ENCODE measurements at places on chromosomes 16 and 17.

DNA sequence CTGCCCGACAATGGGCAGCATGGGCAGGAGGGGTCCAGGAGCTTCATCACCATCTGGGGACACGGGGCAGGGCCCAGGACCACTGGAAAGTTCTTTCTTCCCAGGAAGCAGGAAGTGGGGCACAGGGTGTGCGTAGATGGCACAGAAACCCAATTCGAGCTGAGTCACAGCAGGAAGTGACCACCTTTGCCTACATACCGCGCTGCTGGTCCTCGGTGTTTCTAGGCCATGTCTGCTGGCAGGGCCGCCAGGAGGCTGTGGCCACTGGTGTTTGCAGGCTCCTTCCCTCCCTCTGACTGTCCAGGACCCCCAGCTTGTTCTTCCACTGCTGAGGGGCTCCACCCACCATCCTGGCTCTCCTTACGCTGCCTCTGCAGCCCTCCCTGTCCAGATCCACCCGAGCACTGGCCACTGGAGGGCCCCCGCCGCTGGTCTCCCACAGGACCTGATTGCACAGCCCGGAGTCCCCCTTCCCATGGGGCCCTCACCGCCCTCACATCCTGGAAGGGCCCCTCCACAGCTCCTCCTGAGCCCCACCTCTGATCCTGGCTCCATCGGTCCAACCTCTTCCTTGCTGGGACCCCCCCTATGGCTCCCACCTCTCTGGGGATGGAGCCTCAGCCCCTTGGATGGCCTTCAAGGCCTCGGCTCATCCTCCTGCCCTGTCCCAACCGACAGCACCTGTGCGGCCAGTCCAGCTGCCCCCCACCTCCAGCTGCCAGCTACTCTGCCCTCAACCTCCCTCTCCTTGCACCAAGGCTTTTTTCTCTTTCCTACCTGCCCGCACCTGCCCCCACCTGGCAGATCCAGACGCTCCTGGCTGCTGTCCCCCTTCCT lies 14.5 kb upstream of the RASD1 start:
- DNase-seq = no peak

- no peak for DNase-seq
These were observed 36.0 kb downstream of the CHD9 start for GRCh38 chr16:53090591-53091411.

GRCh38 chr17:58082341-58082869 lies 814 bp upstream of the DYNLL2 start:
- DNase-seq = no peak

DNA sequence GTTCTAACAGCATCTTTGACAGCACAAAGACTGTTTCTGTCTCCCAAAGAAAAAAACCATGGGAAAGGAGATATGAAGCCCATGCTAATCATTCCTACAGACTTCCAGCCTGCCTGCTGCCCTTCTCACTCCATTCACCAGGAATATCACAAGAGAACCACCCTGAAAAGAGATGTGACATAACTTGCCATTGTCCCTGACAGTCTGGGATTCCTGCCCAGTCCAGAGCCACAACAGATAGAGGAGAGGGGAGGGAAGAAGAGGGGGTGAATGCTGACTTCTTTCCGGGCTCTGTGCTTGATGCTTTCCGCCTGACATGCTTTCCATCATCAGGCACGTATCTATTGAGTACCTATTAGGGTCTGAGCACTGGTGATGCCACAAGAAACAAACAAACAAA lies 31.6 kb upstream of the ASIC2 start:
- no peak for DNase-seq

Data from stimulated activated CD4-positive, alpha-beta T cell treated with anti-CD3 and anti-CD28 coated beads, TNF-alpha, amount 100 ng/mL, for 24 hours (primary cell).